ENCODE measurements at places on chromosomes 7 and 10.

GRCh38 chr10:10613656-10614244 lies 403.9 kb upstream of the CELF2 start:
- DNase-seq = no peak

- no peak for DNase-seq
Observed at GRCh38 chr10:59595593-59595992, 114.1 kb downstream of the SLC16A9 start.

DNA sequence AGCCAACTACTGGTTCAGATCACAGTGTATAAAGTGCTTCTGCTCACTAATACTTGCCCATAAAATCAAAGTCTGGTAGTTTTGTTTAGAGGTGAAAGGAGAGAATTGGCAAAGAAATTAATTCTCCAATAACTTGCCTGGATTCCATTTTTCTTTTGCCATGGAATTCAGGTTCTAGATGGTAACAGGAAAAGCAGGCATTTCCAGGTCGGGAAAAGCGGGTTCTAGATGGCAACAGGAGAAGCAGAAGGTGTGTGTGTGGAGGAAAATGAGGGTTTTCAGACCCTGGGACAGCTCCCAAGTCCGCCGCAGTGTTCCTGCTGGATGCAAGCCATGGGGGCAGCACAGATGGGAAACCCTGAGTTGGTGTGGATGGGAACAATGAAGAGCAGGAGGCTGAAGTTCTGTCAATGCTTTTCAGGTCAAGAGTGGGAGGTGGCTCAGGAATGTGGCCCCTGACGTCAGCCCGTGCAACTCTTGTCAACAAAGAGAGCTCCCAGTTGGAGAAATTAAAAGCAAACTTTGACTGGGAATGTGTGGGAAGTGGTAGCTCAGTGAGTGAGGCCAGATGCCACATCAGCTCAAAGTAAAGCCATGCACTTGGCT lies 696.7 kb downstream of the LRMDA start:
- DNase-seq = no peak

DNA sequence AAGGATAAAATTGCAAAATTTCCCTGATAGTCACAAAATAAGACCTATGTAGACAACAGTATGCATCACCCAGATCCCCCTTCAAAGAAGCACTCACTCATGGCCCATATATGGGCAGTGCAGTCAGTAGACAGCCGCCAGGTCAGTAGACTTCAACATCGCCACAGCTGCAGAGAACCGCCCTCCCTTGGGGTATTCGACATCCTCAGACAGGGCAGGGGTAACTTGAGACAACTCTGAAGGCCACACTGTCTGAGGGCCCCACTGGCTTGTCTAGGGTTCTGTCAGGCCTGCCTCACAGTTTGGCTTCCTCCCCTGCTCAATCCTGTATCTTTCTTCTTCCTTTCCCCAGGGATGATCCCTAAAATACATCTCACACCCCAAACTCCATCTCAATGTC lies 172.3 kb downstream of the IMMP2L start:
- DNase-seq = no peak

DNA sequence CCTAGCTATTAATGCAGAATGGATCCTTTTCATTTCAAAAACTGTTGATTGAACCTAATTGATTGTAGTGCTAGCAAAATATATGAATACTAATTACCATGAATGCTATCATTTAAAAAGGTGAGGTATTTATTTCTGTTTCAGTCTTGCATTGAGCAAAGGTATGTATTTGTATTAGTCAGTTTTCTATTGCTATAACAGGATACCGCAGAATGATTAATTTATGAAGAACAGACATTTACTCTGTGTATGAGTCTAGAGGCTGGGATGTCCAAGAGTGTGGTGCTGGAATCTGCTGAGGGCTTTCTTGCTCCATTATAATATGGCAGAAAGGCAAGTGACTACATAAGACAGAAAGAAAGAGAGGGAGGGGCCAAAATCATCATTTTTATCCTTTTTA lies 199.2 kb downstream of the KIF20B start:
- no peak for DNase-seq

DNA sequence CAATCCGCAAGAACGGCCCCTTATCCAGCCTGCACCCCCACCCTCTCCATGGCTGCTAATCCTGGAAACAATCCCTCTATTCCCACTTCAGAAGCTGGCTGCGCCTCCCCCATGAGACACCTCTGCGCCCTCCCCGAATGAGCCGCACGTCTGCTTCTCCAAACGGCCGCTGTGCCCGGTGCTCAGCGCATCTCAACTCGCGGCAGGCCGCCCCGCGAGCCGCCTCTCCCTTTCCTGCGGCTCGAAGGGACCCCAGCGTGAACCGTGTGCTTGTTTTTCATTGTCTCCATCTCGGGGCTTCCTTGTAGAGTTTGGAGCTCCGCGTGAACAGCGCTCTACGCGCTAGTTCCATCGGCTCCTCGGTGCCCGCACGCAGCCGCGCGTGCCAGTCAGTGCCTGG lies 20.8 kb upstream of the FXYD4 start:
- no peak for DNase-seq
